Vagina (tissue), 2 donors: ENCODE measurements at places on chromosomes 4 and X.

GRCh38 chr4:41258783-41259182, 2.1 kb downstream of the UCHL1 start:
- DNase-seq: no peak
- no peak overlapping the region for H3K4me3 ChIP-seq
- peaks cover 22% of the 10 kb centered on the region for H3K4me1 ChIP-seq
- H3K27me3 ChIP-seq: no peaks in the 10 kb centered on the region

- no peaks in the 10 kb centered on the region for H3K36me3 ChIP-seq
- no peak overlapping the region for H3K4me3 ChIP-seq
- peaks cover 9% of the 10 kb centered on the region for H3K4me1 ChIP-seq
- H3K27me3 ChIP-seq: peaks cover 10% of the 10 kb centered on the region
- no peak for DNase-seq
- no peak overlapping the region for H3K27ac ChIP-seq
Measured at GRCh38 chr4:110614976-110615352, 7.9 kb downstream of the PITX2 start.

- H3K27me3 ChIP-seq: no peaks in the 10 kb centered on the region
- no peak overlapping the region for H3K4me3 ChIP-seq
- H3K36me3 ChIP-seq: no peaks in the 10 kb centered on the region
- no peak overlapping the region for H3K27ac ChIP-seq
Measured at GRCh38 chr4:125013891-125014290, 300.9 kb upstream of the FAT4 start.

GRCh38 chr4:83062739-83063138, 27.8 kb downstream of the COPS4 start:
- no peak for DNase-seq
- H3K4me1 ChIP-seq: no peaks in the 10 kb centered on the region
- H3K27ac ChIP-seq: no peak overlapping the region
- H3K4me3 ChIP-seq: no peak overlapping the region
- H3K36me3 ChIP-seq: no peaks in the 10 kb centered on the region
